ENCODE measurements at places on chromosomes 3 and 15.

DNA sequence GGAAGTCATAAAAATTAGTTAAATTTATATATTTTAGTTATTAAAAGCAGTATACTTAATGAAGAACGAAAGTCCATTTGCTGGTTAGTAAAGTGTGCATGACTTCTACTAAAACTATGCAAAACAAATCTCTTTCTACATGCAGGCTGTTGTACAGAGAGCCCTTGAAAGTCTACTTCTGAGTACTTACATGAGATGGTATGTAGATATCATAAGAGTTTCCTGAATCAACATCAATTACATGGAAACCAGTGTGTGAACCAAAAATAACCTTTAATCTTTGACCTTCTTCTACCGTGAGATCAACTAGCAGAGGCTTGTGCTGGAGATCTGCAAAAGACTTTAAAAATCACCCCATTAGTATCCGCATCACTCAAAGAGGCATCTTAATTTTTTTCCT is 42.1 kb upstream of the SLC2A2 start:
- no peak for DNase-seq

- no peak for DNase-seq
Measured at GRCh38 chr3:127352612-127353011, 64.8 kb upstream of the PRR20G start.

GRCh38 chr3:7576071-7576470 is 715.2 kb downstream of the GRM7 start:
- DNase-seq: no peak

GRCh38 chr15:85872125-85872524 is 77.4 kb upstream of the KLHL25 start:
- no peak for DNase-seq

DNA sequence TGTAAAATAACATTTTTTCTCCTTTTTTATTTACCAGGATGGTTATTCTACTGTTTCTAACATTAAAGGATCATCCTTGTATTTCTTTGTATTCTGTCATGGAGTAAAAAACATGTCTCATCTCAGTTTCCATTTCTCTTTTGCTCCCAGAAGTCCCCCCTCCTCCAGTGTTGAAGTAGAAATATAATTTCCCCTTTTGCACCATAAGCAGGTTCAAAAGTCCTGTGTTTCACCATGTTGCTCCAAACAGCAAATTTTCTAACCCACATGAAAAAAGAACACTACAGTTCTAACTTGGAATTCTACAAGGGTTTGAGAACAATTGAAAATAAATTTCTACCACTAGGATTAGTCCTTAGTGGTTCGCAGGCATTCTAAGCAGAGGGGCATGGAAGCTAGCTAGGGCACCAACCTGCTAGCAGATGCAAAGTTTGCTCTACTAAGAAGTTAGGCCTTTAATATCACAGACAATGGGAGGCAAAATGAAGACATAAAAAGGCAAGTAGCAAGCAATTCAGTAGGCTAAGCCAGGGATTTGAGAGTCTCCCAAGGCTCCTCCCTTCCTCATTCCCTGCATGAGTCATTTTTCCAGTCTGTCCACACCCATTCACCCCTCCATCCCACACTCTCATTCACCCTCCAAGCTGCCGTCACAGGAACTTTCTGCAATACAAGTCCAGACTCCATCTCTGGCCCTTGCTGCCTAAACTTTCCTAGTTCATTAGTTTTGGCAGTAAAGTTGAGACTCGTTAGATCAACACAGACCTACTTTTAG is 2.3 kb upstream of the MBNL1 start:
- DNase-seq: peak; percentile 15

GRCh38 chr3:170154569-170155143 is 26.9 kb downstream of the PHC3 start:
- DNase-seq: peak; percentile 36

DNA sequence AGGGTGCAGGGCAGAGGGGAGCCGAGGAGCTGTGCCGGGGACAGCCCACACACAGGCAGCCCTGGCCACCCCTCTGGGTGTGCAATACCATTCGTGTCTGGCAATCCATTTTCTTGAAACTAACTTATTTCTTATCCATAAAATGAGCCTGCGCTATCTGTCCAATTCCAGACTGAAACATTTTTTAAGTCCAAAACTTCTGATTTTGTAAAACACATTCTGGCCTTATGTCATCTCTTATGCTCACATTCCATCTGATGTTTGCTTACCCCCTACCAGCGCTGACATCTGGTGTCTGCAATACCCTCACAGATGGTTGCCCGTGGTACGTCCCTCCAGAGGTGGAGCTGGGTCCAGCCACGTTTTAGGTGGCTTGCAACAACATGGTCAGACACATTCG is 31.8 kb downstream of the PCSK6 start:
- DNase-seq: no peak

DNA sequence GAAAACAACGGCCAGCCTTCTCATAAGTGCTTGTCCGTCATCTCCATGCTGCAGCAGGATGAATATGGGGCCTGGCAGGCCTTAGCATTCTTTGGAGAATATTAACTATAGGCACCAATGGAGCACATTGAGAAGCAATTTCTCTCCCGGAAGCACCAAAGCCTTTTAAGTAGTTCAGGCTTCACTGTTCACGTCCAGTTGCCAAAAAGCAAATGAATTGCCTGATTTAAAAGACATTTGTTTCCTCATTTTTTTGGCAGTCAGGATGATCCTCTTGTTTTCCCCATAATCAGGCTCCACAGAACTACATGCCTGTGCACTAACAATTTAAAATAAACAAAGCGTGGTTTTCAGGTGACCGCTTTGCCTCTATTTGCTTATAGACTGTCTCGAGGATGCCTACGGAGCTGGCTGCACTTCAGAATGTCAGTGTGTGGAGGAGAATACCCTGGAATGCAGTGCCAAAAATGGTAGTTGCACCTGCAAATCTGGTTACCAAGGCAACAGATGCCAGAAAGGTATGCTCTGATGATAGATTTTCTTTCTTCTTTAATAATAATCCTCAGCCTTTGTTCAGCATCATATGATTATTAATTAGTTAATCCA is 725.2 kb upstream of the GOLIM4 start:
- DNase-seq: no peak

GRCh38 chr15:58444658-58445332 is 13.0 kb downstream of the LIPC start:
- no peak for DNase-seq

- peak; percentile 77 for DNase-seq
Measured at GRCh38 chr3:153070511-153070868, 91.5 kb upstream of the RAP2B start.

GRCh38 chr3:119964294-119964693 is 130.0 kb downstream of the GSK3B start:
- DNase-seq: no peak

DNA sequence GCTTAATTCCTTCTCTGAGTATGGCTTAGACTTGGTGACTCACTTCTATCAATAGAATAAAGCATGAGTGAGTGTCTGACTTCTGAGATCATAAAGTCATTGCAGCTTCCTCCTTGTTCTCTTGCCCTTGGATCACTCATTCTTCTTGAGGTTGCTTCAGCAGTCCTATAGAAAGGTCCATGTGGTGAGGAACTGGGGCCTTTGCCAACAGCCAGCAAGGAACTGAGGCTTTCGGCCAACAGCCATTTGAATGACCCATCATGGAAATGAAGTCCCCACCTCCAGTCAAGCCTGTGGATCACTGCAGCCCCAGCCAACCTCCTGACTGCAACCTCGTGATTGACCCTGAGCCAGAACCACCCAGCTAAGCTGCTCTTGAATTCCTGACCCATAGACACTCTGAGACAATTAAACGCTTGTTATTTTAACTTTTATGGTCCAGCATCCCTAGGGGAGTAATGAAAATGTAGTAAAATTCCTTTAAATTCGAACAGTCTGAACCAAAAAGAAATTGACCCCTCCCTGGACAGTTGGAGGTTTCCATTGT is 84.5 kb downstream of the WDR76 start:
- DNase-seq: no peak

DNA sequence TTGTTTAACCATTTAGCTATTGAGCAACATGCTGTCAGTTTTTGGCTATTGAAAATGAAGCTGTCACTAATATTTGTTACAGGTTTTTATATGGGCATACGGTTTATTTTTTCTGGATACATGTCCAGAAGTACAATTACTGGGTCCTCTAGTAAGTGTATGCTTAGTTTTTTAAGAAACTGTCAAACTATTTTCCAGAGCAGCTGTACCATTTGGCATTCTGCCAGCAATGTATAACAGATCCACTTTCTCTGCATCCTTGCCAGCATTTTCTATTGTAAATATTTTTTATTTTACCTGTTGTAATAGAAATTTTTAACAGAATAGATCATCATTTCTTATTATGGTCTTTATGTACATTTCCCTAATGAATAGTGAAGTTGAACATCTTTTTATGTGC is 658.8 kb downstream of the EDEM1 start:
- DNase-seq: peak; percentile 1

- DNase-seq: no peak
Measured at GRCh38 chr15:98442901-98443300, 205.4 kb upstream of the IGF1R start.

- DNase-seq: no peak
Measured at GRCh38 chr3:2375376-2375775, 276.7 kb downstream of the CNTN4 start.

GRCh38 chr3:15345066-15345607 is 12.8 kb upstream of the SH3BP5 start:
- DNase-seq: no peak

DNA sequence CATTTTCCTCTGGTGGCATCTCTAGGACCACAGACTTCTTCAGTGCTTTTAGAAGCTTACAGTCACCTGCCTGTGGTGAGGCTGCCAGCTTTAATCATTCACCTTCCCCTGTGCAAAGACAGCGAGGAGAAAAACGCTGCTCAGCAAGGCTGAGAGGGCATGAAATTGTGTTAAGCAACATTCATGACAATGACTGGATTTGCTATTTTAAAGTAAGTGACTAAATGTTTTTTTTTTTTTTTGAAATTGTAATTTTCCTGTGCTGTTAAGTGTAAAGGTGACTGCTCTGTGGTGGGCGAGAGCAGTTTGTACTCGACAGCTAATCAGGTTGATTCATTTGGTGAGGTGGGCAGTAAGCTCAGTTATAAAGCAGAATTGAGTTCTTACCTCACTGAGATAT is 240.4 kb downstream of the NSUN3 start:
- DNase-seq: no peak

- no peak for DNase-seq
Measured at GRCh38 chr3:154126651-154127050, 5.5 kb downstream of the ARHGEF26 start.

DNA sequence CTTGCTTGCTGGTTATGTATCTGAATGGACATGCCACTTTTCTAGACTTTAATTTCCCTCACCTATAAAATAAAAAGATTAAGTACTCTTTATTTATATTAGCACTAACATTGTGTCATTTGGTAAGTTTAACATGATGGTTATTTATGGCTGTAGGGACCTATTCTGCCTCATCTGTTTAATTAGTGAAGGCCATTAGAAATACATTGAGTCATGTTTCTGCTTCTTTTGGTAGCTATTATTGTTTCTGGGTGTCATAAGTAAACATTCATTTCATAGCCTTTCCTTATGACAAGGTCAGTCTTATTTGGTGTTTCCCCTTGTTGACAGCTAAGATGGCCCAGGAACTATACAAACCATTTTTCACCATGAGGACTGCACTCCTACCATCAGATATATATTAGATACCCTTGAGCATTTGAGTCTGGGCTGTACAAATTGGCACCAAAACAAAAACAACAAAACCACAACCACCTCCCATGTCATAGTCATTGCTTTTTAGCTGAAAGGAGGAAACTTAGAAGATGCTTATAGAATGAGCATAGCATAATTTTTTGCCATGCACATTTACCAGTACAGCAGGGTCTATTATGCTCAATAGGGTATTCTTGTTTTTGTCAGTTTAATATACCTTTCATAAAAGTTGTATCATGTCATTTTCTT is 39.3 kb downstream of the SRP14 start:
- no peak for DNase-seq

GRCh38 chr3:178663201-178663934 is 127.1 kb downstream of the KCNMB2 start:
- no peak for DNase-seq

- peak; percentile 50 for DNase-seq
Measured at GRCh38 chr15:54803134-54803808, 393.5 kb downstream of the RSL24D1 start.

- DNase-seq: no peak
Measured at GRCh38 chr3:197398286-197398878, 100.0 kb upstream of the DLG1 start.

DNA sequence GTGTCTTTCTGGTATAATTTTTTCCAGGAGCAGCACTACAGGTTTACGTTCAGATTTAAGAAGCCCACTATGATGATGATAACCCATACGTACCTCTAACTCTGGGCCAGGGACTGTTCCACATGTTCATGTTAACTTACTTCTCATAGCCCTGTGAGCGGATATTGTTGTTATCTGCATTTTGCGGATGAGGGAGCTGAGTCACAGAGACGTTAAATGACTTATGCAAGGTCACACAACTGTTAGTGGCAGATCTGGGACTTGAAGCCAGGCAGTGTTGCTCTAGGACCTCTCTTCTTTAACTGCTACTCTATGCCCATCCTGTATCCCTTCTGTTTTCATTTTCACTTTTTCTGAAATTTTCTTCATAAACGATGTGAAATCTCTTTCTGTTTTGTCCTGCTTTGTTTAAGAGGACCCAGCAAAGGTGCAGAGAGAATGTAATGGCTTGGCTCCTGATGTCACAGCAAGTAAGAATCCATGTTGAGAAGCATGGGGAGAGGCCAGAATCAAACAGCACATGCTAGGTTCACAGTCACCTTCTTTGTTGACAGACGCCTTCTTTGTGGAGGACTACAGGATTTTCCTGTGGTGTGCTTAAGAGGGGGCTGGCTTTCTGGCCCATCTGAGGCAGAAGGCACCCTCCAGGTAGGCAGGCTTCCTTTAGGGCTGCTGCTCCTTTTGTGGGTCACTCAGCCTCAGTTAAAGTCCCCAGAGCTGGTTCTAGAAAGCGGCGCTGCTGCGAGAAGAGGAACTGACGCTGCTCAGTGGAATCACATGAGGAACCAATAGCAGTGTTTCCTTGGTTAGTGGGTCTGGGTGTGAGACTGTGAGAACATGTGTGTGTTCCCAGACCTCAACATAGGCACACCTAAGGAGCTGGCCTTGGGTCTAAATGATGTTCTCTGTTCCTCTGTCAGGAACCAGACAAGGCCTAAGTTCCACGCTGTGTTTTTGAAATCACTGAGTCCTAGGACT is 121.6 kb downstream of the TMEM108 start:
- peak; percentile 10 for DNase-seq

DNA sequence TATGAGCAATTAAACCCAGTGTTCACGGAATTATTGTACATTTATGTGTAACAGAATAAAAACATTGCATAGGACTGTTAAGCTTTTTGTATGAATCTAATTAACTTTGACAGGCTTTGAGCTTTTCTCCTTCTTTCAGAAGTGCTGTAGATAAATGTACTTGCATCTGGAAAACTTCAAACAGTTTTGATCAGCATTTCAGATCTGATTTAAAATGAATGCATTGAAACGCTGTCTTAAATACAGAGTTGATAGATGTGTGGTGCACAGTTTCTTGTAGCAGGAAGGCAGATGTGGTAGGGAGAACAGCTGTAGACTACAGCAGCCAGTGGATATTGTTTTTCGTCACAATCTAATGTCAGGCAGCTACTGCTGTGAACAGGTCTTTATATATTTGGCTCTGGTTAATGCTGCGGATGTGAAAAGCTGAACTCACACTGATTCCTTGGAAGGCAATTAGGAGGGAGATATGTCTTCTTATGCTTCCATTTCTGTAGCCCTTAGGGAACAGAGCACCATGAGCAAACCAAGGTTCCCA is 193.8 kb upstream of the GOLIM4 start:
- no peak for DNase-seq
